ENCODE measurements at places on chromosomes 13 and 19.

- no peak for DNase-seq
These were observed 43.3 kb downstream of the CCNE1 start for GRCh38 chr19:29855087-29855486.

GRCh38 chr13:88526853-88527215, 855.7 kb downstream of the SLITRK5 start:
- DNase-seq, result no peak

DNA sequence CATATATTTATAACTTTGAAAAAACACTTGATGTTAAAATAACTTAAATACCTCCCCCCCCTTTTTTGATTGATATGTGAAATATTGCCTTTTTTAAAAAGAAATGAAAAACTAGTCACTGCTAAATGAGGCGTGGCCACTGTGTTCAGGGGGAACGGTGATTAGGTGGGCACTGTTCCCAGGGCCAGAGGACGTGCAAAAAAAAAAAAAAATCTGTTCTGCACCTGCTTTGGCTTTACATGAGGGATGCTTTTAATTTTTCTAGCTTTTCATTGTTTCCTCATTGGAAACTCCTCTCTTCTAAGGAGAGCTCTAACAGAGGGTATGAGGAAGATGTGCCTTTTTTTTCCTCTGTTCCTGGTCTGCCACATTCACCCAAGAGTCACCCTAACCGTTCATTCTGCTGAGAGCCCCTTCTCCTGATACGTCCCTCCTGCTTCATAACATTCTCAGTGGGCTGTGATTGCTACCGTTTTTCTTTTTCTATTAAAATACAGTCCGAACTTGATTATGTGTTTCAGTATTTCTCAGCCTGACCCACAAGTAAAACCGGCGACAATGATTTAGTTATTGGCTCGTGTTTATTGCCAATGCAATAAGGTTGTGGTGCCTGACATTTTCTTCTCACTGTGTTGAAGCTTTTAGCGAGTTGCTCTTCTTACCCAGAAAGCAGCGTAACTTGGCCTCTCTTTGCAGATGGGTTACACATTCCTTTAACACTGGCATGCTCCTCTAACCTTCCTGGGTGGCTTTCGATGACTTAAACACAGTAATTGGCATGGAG, 64.8 kb upstream of the ZNF536 start:
- no peak for DNase-seq

- no peak for DNase-seq
These were observed 159.1 kb downstream of the KATNAL1 start for GRCh38 chr13:30148171-30148754.

GRCh38 chr13:59178344-59178743, 985.4 kb downstream of the DIAPH3 start:
- no peak for DNase-seq

- no peak for DNase-seq
These were observed 666.6 kb upstream of the ARGLU1 start for GRCh38 chr13:107234319-107235073.

DNA sequence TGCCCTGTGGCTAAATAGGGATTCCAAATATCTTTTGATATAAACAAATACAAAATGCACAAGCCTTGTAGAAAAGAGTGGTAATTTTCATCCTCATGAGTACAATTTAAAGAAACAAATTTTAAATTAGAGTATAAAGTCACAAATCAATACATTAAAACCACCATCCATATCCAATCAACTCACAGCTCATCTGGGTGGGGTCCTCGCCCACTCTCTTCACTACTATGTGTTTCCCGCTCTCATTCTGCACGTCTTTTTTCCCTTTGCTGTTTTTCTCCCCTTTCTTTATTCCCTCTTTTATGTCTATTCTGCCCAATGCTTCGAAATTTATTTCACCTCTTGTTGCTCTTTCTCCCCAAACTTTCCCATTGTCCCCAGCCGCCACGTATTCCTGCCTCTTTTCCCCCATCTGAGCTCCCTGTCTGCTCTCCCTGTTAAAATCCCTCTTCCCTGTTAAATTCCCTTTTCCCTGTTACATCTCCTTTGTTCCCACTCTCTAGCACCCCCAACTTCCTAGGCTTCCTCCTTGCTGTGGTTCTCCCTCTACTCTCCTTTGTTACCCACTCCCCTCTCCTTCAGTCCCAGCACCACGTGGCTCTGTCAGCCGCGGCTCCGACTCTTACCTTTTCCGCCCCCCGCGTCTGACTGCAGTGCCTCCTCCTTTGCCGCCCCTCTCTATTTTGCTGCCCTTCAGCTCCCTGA, 1.3 kb downstream of the ZNF616 start:
- no peak for DNase-seq

DNA sequence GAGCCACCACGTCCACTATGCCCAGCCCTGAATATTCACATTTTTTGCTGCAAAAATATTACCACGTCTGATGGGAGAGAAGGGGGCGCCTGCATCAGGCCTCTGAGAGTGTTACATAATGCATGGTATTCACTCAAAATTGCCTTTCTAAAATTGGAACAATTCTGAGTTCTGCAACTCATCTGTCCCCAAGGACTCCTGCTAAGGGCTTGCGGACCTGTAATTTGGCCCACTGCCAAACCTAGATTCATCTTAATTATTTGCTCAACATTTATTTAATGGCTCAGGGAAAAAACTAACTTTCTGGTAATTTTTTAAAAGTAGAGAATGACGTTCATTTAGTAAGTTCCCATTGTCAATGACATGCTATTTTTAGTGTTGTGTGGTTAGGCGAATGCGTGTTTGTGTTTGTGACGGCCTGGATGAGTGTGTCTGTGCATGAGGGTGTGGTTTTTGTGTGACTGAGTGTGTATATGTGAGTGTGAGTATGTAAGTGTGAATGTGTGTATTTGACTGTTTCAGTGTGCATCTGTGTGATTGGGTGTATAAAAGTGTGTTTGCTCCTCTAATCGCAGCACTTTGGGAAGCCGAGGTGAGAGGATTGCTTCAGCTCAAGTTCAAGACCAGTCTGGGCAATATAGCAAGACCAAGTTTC, 8.8 kb downstream of the INAFM1 start:
- DNase-seq, result no peak

GRCh38 chr19:39435499-39436349, at the start of gene RPS16:
TSS of gene RPS16 (minus strand) at chr19:39435949. CDS start at chr19:39435895, 54 bp downstream.
- DNase-seq, result peak; percentile 92

DNA sequence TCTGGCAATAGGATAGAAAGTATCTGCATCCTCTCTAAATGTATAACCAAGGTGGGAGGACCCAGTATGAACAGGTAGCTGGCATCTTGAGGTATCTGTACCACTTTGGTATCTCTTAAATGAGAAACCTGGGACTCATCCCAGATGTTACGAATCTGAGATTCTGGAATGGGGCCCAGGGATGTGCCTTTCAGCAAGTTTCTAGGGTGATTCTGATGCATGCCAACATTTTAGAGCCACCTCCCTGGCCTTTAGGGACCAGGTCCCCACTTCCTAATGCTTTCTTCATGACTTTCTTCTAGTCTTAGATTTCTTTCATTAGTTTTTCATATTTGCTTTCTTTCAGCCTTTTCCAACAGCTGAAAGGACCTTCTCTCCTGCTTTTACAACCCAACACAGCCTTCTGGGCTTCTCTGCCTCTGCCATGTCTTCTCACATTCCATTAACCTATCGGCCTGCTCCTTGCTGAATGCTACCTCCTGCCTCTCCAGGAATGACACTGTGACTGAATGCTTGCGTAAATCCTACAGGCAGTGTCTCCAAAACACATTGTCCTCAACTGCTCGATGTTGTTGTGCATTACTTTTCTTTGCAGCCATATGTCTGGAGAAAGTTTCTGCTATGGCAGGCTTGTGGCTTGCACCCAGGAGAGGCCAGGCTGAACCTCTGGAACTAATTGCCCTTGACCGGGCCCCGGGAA, 284.0 kb downstream of the DNAJC15 start:
- DNase-seq, result no peak

DNA sequence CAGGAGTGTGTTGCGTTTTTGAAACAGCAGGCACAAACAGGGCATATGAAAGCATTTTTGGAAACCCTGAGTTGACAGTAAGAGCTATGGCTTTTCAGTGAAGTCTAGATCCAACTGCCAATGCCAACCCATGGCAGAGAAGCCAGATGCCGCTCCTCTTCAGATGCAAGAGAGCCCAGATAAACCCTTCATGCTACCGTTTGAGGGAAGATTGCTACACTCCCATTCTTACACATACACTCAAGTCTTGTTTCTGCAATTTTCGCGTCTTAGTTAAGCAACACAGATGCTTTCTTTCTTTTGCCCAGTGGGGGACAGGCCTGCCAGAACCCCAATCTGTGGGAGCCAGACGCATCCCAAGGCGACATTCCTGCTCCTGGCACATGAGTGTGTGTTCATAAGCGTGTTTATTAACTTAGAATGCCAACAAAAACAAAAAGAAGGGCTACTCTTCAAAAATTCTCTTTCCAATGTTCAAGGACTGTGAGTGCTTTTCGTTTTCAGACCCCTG, 10.4 kb downstream of the BORCS8 start:
- DNase-seq, result no peak

DNA sequence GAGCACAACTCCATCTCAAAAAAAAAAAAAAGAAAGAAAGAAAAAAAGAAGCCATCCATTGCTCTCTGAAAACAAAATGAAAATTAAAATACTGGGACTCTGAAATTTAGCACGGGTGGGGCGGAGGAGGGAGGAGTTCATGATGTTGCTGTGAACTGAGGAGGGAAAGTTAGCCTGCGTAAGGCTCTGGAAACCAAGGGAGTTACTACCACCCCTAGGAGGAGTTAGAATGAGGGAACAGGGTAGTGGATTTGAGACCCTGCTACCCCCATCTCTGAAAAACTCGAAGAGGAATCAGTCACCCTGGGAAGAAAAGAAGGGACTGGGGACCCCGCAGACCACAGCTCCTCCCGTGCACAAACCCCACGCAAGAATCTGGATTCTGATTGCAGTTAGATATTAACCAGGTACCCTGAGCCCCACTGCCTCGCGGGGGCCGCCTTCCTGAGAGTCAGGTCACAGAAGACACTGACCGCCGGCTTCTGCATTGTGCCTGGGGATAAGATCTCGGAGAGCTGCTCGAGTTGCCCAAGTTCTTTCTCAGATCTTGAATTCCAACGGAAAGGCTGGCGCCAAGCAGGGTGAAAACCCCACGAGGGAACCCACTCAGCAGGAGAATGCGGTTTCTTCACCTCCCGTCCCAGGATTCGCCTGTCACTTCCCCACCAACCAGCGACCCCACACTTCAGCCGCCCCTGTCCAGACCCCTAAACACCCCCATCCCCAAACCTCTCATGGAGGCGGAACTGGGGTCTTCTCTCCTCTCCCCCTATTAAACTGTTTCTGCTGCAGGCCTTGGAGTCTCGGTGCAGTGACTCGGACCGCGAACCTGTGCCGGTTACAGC, 870 bp downstream of the ZNF442 start:
- no peak for DNase-seq

DNA sequence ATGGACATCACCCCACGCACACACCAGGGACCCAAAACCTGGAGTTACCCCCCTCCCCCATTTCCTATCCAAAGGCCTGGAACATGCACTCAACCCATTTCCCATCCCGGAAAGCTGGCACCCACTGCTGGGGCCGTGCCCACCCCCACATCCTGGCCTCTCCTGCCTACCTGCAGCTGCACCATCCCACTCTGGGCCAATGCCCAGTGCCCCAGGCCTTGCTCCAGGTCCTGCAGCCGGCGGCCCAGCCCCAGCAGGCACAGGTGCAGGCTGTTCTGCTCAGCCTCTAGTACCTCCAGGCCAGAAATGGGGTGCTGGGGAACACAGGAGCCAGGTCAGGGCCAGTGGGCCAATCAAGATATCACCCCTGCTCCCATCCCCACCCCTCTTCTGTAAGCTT, 1.7 kb downstream of the SYNE4 start:
- no peak for DNase-seq

- DNase-seq, result no peak
These were observed 3.0 kb downstream of the OPA3 start for GRCh38 chr19:45581576-45581975.

- DNase-seq, result no peak
These were observed 129.5 kb upstream of the SLC10A2 start for GRCh38 chr13:103195762-103196161.

GRCh38 chr13:110323172-110323891, 16.2 kb downstream of the COL4A2 start:
- no peak for DNase-seq

- no peak for DNase-seq
These were observed 678 bp downstream of the ISOC2 start for GRCh38 chr19:55460670-55461258.

GRCh38 chr13:23506807-23507291, 63.4 kb upstream of the TNFRSF19 start:
- DNase-seq, result no peak

DNA sequence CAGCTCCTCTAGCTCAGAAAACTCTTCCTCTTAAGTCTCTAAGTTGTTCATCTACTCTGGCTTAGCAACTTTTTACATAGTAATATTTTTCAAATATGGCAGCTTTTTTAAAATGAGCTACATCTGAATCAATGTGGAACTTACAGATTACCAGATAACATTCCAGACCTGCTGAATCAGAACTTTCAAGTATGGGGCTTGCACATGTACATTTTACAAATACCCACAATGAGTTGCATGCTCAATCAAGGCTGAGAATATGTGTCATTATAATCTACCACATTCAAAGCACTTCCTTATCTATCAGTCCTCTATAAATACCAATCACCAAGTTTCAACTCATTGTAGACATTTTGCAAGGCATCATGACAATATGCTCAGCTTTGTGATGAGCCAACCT, 383.1 kb downstream of the FGF14 start:
- DNase-seq, result no peak

- no peak for DNase-seq
These were observed 7.2 kb downstream of the RNU6-9 start for GRCh38 chr19:900302-901111.

DNA sequence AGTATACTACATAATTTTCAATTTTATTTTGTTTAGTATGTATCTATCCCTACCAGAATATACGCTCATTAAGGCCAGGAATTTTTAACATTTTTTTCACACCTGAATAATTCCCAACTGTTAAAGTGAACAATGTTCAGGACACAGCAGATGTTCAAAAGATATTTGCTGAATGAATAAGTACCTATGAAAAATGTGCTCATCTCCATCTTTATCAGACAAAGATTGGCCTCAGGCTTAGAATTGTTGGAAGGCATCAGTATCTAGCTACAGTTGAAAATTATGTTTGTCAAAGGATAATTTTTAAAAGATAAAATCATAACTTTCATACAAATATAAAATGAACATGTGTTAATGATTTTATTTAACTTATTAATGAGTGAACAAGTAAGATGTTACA, 30.9 kb upstream of the SERP2 start:
- DNase-seq, result no peak

GRCh38 chr19:6586726-6587092, 4.2 kb downstream of the CD70 start:
- no peak for DNase-seq

GRCh38 chr13:48580185-48580803, 47.4 kb upstream of the RCBTB2 start:
- DNase-seq, result peak; percentile 45

- DNase-seq, result no peak
These were observed 13.3 kb downstream of the DACH1 start for GRCh38 chr13:71853725-71854124.

GRCh38 chr19:38445362-38445761, 11.9 kb downstream of the RYR1 start:
- no peak for DNase-seq

Measured in HCT116 (cell line).